Sigmoid colon (tissue), 7 donors: ENCODE measurements at places on chromosomes 5 and 9. TPM values are rescaled to one million over a fixed set of nuclear protein-coding genes. Genes with fewer than 3 reads are reported as not detected.

GCNT4 gene
- polyA plus RNA-seq = 1.8 TPM

NPDC1 gene
- polyA plus RNA-seq = 118 TPM

ENTREP1 gene
- not detected for polyA plus RNA-seq

SLC46A2 gene
- polyA plus RNA-seq = 0.07 TPM
